Activated CD4-positive, alpha-beta T cell treated with anti-CD3 and anti-CD28 coated beads, Interleukin-2, amount 10 ng/mL, durations not matched to agents 24 days and 14 days (primary cell): ENCODE measurements at places on chromosomes 5 and 9. TPM values are rescaled to one million over a fixed set of nuclear protein-coding genes. Genes with fewer than 3 reads are reported as not detected.

The BHMT gene
- not detected in 2 replicates for total RNA-seq

The ASPN gene
- not detected in 2 replicates for total RNA-seq

The GPR21 gene
- 0.86 and 1.0 TPM in 2 replicates for total RNA-seq

GRCh38 chr9:98083566-98084183 lies 27.1 kb downstream of the NANS start:
- no peak for DNase-seq

DNA sequence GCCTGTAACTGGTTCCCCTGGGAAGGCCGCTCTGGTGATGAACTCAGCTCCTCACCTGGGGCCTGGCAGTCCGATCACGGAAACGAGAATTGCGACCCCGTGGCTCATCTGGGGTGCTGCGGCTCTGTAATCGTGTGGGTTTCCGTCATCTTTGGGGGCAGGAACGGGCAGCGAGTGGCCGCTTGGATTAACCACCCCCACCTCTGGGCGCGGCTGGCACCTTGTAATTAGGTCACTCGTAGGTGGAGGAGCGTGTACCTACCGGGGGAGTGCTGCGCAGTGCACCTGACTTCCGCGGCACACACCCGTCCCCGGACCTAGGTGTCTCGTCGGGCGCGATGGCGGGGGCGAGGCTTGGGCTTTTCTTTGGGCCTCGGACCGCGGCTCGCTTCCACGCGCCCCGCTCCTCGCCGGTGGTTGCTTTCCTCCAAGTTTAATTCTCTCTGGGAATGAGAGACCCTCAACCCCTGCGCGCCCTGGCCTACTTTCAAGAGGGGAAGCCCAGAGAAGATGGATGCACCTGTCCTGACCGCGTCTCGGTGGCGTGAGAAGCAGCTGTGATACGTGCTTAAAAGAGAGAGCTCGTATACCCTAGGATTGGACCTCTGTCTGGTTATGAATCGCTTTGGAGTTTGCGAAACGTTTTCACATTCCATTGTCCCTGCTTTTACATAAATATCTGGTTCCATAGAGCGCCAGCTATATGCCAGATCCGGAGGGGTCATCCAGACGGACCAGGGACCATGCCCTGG lies 744 bp upstream of the PPP2CA start:
- DNase-seq, result no peak

DNA sequence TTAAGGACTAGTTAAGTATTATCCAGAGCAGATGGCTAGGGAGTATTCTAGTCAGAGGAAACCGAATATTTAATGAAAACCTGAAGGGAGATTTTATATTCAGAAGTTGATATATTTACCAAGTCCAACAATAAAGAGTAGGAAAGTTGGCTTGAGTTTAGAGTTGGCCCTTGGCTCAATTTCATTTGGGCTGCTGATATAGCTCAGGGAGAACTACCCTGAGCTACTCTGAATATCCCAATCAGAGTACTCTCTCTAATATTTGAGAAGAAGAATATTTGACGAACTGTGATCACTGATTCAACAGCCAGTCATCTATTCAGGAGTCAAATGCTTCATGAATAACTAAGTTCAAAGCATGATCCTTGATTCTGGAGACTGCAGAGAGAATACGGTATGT lies 34.5 kb downstream of the TBCA start:
- no peak for DNase-seq

DNA sequence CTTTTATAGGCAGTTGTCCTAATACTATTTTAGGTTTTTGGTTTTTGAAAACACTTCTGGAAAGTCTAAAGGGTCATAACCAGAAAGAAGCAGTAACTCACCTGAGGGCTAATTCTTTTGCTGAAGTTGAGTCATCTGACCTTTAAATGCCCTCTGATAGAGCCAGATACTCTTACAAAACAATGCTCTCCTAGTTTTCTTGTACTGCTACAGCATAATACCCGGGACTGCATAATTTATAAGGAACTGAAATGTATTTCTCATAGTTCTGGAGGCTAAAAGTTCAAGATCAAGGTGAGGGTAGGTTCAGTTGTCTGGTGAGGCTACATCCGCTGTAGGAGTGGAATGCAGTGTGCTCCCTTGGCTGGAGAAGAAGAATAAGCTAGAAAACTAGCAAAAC lies 670.3 kb downstream of the TLE4 start:
- DNase-seq, result no peak

DNA sequence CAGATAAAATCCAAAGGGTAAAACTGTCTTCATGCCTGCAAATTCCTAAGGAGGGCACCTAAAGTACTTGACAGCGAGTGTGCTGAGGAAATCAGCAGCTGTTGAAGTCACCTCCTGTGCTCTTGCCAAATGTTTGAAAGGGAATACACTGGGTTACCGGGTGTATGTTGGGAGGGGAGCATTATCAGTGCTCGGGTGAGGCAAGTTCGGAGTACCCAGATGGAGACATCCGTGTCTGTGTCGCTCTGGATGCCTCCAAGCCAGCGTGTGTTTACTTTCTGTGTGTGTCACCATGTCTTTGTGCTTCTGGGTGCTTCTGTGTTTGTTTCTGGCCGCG lies 727 bp upstream of the ADRB2 start:
- no peak for DNase-seq

- no peak for DNase-seq
These were observed 84.8 kb upstream of the MIER3 start for GRCh38 chr5:57036761-57037160.

DNA sequence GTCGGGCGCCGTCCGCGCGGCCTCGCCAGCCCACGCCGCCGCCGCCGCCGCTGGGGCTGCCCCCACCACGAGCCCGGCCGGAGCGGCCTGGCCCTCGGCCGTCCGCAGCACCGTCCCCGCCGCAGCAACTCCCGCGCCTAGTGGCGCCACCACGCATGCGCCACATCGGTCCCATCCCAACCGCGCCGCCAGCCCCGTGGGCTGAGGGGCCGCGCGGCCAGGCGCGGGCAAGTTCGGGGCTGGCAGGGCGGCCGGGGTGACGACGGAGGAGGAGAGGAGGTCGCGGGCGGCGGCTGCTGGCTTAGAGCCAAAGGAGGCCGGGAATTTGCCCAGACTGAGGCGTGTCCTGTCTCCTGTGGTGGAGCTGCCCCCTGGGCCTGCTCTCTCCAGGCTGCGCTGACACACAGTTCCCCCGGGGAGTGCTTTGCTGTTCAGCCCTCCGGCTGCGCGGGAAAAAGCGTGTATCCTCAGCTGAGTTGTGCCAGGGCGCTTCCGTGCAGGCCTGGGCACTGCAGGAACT lies at the start of gene TUSC1:
TUSC1 (minus strand) TSS at position 298 of the 520 bp plus-strand sequence; CDS start at position 166, 132 bp downstream.
- DNase-seq, result peak; percentile 61

GRCh38 chr9:17204611-17205152 lies 69.8 kb downstream of the CNTLN start:
- no peak for DNase-seq

GRCh38 chr5:115271295-115272050 lies 8.8 kb upstream of the PGGT1B start:
- DNase-seq, result no peak

GRCh38 chr5:158119961-158120723 lies 261.2 kb upstream of the CLINT1 start:
- no peak for DNase-seq

- DNase-seq, result no peak
These were observed 555.3 kb upstream of the PTGER4 start for GRCh38 chr5:40124367-40124766.

- DNase-seq, result no peak
These were observed 125.3 kb downstream of the CEP120 start for GRCh38 chr5:123297866-123298265.

GRCh38 chr5:179879003-179879689 lies 20.5 kb upstream of the MRNIP start:
- DNase-seq, result no peak
